Stimulated activated CD4-positive, alpha-beta T cell treated with anti-CD3 and anti-CD28 coated beads, Interleukin-1b, Interleukin-23, amount 100 ng/mL, for 24 hours (primary cell): ENCODE measurements at places on chromosomes 7 and 10.

- no peak for DNase-seq
These were observed 24.6 kb upstream of the AKR1B10 start for GRCh38 chr7:134502463-134503371.

DNA sequence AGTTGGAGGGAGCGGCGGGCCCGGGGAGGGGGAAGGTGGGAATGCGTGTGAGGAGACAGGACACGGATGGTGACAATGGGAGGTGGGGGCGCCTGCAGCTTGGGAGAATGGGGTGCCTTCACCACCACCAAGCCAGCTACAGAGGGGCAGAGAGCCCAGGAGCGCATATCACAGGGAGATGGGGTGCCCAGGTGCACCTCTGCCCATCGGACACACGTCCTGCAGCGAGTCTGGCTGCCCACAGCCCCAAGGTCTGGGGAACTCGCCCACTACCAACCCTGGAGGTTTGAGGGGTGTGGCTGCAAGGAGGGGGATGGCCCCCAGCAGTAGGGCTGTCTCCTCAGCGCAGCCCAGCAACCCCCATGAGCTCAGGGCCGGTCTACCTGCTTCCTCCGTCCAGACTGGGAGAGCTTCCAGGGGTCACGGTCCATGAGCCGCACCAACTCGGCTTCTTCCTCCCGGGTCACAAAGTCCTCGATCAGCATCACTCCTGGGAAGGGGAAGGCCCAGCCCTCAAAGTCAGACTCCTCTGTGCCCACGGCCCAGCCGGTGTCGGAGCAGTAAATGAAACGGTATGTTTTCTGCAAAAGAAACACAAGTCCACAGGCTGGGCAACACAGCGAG lies 5.3 kb downstream of the ALKBH4 start:
- no peak for DNase-seq

DNA sequence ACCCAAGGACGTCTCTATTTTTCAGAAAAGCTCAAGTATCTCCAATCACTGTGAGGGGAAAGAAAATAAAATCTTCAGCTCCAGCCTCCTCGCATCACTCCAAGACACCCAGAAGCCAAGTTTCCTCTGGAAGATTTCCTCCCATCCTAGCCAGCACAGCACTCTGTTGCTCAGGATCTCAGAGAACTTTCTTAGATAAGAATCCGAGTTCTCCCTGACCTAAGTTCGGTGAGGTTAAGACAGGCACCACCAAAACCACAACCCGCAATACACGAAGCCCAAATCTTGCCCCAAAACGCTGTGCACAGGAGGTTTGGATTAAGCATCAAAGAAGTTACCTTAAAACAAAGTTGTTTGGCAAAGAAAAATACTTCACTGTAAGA lies 4.2 kb downstream of the FAM53B start:
- DNase-seq, result no peak

DNA sequence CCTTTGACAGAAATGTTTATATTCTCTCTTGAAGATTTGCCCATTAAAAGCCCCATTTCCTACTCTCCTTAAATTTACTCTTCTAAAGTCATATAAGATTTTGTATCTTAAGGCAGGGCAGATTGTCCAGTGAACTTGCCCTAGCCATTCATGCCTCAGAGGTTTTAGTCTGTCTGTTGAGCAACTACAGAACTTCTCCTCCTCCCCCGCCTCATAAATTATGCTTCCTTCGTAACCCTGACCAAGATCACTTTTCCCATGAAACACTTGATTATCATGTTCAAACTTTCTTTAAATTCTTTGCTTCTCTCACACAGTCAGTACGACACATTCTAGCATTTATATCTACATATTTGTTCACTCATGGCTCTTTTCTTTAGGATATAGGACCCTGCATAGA lies 621.3 kb downstream of the ANKRD7 start:
- no peak for DNase-seq

DNA sequence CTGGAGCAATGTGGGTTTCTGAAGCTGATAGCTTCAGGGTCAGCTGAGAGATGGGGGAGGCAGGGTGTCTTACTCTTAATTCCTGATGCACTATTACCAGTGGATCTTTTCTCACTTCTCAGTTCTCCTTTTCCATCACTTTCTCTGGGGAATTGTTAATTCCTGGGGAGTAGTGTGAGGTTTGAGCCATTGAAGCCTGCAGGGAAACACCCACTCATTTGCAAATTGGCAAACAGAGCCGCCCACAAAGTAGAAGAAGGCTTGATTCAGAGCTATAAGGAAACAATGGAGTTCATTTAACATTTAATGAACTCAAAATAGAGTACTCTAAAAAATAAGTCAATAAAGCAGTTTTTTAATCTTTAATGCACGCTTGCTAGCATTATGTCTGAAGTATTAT lies 4.3 kb upstream of the TECTB start:
- DNase-seq, result no peak

DNA sequence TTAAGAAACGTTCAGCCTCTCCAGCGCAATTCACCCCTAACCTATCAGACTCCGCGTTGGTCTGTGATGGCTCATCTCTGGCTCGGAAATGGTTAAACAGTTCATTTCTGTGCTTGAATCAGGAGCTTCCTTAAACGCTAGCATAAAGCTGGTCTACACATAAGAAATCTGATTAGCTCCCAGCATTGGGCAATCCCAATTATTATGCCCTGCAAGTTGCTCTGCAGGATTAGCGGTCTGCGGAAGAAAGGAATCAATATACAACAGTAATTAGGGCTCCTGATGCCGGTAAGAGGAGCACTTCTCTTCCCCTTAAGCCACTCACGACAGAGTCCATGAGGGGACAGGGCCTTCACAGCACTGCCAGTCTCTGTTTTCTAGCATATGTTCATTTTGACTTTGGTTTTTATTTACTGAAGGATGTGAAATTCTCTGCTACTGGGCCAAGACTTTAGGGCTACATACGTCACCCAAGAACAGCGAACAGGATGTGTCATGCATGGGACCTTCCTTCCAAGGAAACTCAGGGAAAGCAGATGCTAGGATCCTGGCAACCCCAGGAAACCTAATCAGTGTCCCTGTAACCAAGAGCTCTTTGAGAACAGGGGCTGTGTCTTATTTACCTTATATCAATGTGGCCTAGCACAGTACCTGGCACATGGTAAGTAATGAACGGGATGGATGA lies 324.4 kb downstream of the KCNMA1 start:
- DNase-seq, result no peak

DNA sequence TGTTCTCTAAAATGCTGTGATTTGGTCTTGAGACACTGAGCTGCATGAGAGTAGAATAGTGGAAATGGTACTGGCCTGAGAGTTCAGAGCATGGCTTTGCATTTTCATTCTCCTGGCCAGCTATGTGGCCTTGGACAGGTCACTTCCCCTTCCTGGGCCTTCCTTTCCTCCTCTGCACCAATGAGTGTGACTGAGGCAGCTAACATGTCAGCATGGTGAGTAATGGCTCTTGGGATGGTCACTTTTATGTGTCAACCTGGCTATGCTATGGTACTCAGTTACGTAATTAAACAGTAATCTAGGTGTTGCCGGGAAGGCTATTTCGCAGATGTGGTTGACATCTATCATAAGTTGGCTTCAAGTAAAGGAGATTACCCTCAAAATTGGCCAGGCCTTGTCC lies 109.3 kb downstream of the RTKN2 start:
- DNase-seq, result no peak

DNA sequence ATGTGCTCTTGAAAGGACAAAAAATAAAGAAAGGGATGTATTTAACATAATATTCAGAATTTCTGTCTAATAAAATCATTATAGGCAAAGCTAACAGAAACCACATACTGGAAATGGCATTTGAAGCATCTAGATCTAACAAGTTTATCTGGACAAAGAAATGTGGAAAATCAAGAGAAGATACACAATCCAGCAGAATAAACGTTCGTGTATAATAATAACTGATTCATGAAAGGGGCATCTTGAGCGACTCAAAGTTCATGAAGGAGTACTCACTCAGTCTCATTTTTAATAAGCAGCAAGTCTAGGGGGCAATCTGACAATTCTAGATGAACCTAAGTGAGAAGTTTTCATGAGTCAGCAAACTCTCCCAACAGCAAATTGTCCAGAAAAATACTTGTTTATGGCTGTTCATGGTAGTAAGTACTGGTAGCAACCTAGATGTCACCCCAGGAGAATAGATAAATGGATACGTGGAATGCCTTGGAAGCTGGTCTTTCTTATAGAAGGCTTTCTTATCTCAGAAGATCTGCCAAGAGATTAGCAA lies 541.8 kb downstream of the INHBA start:
- no peak for DNase-seq

DNA sequence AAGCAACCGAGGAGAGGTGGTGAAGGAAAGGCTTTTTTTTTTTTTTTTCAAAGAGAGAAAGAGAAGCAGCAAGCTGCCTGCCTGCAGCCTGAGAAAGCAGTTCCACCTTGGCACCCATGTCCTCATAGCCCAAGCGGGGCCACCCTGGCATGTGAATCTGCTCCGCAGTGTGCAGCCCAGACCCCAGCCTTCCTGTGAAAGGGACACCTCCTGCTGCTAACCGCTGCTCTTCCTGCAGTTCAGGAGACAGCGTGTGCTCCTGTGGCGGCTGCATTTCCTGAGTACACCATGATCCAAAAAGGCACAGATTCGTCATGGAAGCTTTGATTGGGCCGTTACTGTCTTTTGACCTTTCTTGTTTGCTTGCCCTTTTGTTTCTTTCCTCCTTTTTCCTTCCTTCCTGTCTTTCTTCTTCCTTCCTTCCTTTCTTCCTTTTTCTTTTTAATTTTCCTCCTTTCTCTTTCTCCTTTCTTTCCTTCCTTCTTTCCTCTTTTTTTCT lies 38.1 kb downstream of the IKZF1 start:
- no peak for DNase-seq

- DNase-seq, result peak; percentile 40
These were observed 1.1 kb upstream of the HBP1 start for GRCh38 chr7:107167483-107168232.

DNA sequence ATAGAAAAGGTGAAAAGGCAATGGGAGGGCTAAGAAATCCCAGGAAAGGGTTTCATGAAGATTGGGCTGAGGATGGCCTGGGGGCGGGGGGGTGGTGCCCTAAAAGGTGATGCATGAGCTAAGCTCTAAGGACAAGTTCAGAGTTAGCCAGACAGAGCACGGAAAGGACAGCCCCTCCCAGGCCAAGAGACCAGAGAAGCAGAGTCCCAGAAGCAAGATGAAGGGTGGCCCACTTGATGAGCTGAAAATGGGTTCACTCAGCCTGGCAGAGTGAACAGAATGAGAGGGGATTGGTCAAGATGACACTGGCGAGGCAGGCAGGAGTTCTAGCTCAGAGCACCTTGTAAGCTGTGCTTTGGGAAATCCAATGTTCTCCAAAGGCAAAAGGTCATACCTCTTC lies 89.4 kb upstream of the GPR26 start:
- DNase-seq, result no peak

DNA sequence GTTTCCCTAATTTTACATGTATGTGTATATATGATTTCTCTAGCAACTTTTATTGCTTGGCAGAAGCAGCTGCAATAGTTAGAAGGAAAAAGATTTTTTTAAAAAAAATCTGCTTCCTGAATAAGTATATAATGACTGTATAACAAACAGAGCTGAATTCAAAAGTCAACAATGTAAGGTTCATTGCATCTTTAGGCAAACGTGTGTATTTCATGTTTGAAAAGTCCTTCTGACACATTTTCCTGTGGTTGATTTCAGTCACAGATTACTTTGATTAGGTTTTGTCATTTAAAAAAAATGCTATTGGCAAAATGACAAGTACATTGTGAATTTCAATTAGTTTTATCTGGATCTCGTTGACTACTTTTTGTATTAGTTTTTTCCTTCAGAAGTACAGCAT lies 231.0 kb downstream of the CSTF2T start:
- no peak for DNase-seq

GRCh38 chr7:100171840-100172239 lies 3.4 kb upstream of the GAL3ST4 start:
- no peak for DNase-seq

DNA sequence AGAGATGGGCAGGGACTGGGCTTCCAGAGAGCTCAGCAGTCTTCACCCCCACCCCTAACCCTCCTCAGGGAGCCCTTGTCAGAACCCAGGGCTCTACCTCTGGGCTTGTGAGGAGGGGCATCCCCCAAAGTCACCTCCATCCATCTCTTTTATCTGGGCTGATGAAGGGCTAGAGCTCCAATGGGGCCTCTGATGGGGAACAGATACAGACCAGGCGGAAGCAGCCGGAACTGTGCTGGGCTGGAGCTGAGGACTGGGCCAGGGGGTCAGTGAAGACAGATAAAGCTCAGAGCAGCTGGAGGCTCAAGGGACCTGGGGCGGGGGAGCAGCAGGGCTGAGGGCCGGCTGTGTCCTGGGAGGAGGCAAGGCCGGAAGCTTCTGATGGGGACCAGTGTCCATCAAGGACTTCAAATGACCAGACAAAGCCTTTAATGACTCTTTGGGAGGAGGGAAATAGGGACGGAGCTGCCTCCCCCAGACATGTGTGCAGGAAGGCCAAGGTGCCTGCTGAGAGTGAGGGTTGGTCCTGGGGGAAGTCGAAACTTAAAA lies 10.2 kb downstream of the KAZALD1 start:
- DNase-seq, result no peak

DNA sequence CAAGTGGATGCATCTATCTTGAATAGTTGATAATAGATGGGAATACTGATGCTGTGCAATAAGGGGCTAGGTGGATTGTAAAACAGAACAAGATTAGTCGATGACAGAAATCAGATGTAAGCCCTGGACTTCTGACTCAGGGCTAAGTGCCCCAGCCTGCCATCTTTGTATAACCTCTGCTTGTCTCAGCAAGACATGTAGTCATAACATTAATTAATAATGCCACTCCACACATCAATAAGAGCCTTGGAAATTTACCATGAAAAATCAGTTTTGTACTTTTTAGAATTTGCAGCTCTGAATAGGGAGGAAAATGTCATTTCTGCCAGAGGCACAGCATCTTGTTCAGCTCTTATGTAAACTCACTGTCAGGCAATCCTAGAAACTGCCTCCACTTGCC lies 529.1 kb downstream of the PHTF2 start:
- no peak for DNase-seq

DNA sequence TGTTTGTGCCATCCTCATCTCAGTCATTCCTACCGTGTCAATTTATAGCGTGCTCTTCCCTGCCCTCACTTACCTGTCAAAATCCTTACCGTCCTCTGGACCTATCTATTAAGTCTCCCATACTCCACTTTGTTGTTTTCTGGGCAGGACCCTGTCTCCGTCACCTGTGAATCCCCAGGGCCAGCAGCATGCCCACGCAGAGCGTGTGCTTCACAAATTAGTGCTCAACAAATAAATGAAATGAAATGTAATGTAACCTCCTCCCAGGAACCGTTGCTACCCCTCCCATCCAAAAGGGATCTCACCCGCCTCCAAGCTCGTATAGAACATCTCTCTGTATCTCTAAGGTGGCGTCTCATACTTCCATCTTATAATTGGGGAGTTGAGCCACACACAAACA lies 589.9 kb upstream of the MGMT start:
- DNase-seq, result no peak

GRCh38 chr10:23075672-23076071 lies 19.7 kb upstream of the MSRB2 start:
- no peak for DNase-seq
